ENCODE measurements at places on chromosomes 6 and 20. TPM values are rescaled to one million over a fixed set of nuclear protein-coding genes. Genes with fewer than 3 reads are reported as not detected.
A peak's percentile ranks its signal among the peaks of the same experiment; 100 is the strongest.

- no peaks in the 10 kb centered on the region for H3K27me3 ChIP-seq
- no peak for DNase-seq
- no peak overlapping the region for H3K27ac ChIP-seq
- H3K36me3 ChIP-seq: no peaks in the 10 kb centered on the region
- no peak overlapping the region for H3K4me3 ChIP-seq
These were observed 74.4 kb downstream of the ARHGAP18 start for GRCh38 chr6:129635396-129636130.

DNA sequence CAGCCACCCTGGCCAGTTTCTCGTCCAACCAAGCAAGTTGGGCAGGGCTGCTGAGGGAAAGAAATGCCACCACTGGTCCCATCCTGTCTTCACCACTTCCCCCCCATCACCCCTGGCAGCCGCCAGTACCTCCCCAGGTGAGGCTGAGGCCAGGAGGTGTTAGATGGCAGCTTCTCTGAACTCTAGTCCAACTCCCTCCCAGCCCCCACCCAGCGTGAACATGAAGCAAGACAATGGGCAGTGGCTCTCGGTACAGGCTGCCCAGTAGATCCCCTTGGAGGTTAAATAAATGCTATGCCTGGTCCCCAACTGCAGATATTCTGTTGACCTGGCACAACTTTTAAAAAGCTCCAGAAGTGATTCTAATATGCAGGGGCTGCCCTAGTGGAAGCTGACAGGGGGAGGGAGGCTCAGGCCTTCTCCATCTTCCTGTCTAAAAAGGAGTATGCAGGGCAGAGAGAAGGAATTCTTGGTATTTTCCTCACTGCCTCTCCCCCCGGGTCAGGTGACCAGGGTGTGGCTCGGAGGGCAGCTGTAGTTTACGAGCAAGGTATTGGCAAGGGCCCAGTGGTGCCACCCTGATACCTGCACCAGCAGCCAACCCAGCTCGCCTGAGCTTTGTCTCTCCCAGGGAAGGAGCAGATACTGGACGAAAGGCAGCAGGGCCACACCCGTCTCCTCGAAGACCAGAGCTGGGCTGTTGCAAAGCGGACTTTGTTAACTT lies 25.7 kb downstream of the KCNK5 start:
- H3K27me3 ChIP-seq: no peaks in the 10 kb centered on the region
- H3K36me3 ChIP-seq: no peaks in the 10 kb centered on the region
- no peaks in the 10 kb centered on the region for H3K4me1 ChIP-seq
- no peak overlapping the region for H3K27ac ChIP-seq
- no peak for DNase-seq
- H3K4me3 ChIP-seq: no peak overlapping the region

DNA sequence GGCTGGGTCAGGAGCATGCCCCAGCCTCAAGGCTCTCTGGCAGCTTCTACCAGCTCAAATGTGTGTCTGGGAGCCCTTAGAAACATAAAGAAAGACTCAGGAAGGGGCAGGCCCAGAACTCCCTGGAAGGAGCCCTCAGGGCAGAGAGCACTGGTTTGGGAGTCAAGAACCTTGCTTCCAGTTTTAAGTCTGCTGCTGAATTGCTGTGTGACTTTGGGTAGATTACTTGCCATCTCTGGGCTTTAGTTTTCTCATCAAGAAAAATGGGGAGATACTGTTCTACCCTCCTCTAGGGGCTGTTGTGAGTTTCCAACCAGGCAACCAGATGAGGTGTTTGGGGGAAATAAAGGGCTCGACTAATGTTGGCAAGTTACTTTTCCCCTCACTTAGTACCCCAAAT lies 8.8 kb downstream of the GDAP1L1 start:
- H3K4me1 ChIP-seq: no peaks in the 10 kb centered on the region
- H3K36me3 ChIP-seq: no peaks in the 10 kb centered on the region
- no peak overlapping the region for H3K4me3 ChIP-seq
- no peaks in the 10 kb centered on the region for H3K27me3 ChIP-seq
- H3K27ac ChIP-seq: no peak overlapping the region
- no peak for DNase-seq

- H3K27me3 ChIP-seq: no peaks in the 10 kb centered on the region
- no peak for DNase-seq
- H3K36me3 ChIP-seq: no peaks in the 10 kb centered on the region
- no peak overlapping the region for H3K4me3 ChIP-seq
- H3K4me1 ChIP-seq: peaks cover 28% of the 10 kb centered on the region
These were observed 91.5 kb downstream of the RIN2 start for GRCh38 chr20:19849341-19850197.

GRCh38 chr20:48597521-48598302 lies 230.1 kb downstream of the PREX1 start:
- DNase-seq: no peak
- no peaks in the 10 kb centered on the region for H3K27me3 ChIP-seq
- no peaks in the 10 kb centered on the region for H3K4me1 ChIP-seq
- no peaks in the 10 kb centered on the region for H3K36me3 ChIP-seq

DNA sequence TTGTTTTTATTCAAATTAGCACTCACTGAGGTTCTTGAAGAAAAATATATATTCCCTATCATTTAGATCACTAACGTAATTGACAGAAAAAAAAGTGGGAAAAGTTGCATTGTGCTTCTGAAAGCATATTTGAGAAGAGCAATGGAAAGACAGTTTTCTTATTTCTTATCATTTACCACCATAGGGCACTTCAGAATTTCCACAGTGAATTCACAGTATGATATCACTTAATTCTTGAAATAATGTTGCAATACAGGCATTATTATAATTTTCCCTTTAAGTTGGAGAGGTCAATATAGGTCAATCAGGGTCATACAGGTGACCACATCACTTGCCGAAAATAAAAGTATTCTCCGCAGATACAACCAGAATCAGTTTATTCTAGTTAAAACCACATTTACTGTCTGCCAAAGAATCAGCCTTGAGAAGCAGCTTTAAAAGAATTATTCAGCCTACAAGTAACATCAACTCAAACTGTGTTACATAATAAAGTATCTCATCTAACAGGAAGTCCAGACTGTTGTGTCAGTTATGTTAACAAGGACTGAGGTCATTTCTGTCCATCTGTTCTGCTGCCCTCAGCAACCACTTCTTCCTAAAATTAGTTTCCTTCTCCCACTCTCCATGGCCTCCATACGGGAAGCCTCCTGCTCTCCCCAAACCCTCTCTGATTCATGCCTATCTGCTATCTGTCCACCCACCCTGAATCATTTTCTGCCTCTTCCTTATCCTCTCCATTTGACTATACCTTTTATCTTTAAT lies 121.2 kb downstream of the SIM1 start:
- H3K4me3 ChIP-seq: no peak overlapping the region
- H3K36me3 ChIP-seq: no peaks in the 10 kb centered on the region
- H3K27me3 ChIP-seq: no peaks in the 10 kb centered on the region
- no peak overlapping the region for H3K27ac ChIP-seq
- no peak for DNase-seq
- no peaks in the 10 kb centered on the region for H3K4me1 ChIP-seq

GRCh38 chr20:43658723-43659419 lies 8.0 kb upstream of the MYBL2 start:
- H3K27me3 ChIP-seq: no peaks in the 10 kb centered on the region
- no peak overlapping the region for H3K4me3 ChIP-seq
- no peaks in the 10 kb centered on the region for H3K4me1 ChIP-seq
- no peaks in the 10 kb centered on the region for H3K36me3 ChIP-seq
- no peak for DNase-seq

- DNase-seq: no peak
- H3K4me1 ChIP-seq: peaks cover 5% of the 10 kb centered on the region
- no peak overlapping the region for H3K4me3 ChIP-seq
- no peaks in the 10 kb centered on the region for H3K27me3 ChIP-seq
These were observed 392.5 kb upstream of the SASH1 start for GRCh38 chr6:147949981-147950622.

DNA sequence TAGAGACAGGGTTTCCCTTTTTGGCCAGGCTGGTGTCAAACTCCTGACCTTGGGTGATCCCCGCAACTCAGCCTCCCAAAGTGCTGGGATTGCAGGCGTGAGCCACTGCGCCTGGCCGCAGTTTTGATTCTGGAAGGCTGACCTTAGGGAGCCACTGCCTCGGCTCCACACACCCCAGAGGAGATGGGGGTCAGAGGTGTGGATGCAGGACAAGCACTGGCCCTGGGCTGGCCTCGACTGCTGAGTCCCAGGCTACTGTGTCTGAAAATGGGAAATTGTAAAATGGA lies 1.5 kb downstream of the ZBP1 start:
- no peak for DNase-seq
- no peaks in the 10 kb centered on the region for H3K36me3 ChIP-seq
- H3K27me3 ChIP-seq: no peaks in the 10 kb centered on the region
- no peak overlapping the region for H3K4me3 ChIP-seq
- no peak overlapping the region for H3K27ac ChIP-seq
- H3K4me1 ChIP-seq: no peaks in the 10 kb centered on the region

DNA sequence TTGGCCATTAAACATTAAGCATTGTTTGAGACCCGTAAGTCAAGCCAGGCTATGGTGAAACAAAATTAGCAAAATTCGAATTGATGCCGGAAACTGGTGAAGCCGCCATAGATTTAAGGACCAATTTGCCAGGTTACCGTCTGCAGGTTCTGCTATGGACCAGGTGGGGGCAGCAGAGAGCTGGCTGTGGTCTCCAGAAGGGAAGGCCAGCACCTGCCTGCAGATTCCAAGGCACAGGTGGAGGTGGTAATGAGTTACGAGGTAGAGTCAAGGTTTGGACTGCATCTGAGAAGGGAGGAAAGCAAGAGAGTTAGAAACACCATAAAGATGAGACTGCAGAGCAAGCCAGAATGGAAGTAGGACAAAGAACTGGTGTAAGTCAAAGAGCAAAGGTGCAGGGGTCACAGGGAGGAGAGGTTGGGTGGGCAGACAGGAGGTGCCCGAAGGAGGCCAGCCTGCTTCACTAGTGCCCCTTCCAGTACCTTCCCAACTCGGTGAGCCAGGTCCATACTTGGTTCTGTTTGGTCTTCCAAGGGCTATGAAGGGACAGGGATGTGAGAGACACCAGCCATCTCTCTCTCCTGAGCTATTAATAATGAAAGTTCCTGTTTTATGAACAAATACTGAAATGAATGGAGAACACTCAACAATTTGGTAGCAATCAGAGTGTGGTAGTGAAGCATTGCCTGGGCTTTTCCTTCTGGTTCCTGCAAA lies 131.6 kb upstream of the ESR1 start:
- H3K4me1 ChIP-seq: no peaks in the 10 kb centered on the region
- H3K4me3 ChIP-seq: no peak overlapping the region
- H3K27ac ChIP-seq: no peak overlapping the region
- no peaks in the 10 kb centered on the region for H3K36me3 ChIP-seq
- no peaks in the 10 kb centered on the region for H3K27me3 ChIP-seq
- DNase-seq: no peak

DNA sequence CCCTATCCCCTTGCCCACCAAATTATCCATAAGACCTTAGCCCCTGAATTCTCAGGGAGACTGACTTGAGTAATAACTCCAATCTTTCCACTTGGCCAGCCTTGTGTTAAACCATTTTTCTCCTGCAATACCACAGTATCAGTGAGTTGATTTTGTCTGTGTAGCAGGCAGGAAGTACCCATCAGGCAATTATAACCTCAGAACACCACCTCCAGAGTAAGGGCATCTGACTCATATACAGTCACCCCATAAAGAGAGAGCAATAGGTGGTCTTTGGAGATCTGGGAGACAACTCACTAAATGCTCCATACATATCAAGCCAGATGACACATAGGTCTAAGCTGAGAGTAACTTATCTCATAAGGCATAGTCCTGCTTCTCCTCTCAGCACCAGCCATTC lies 83.7 kb downstream of the FILIP1 start:
- H3K4me1 ChIP-seq: peaks cover 62% of the 10 kb centered on the region
- H3K4me3 ChIP-seq: no peak overlapping the region
- no peak for DNase-seq
- no peaks in the 10 kb centered on the region for H3K36me3 ChIP-seq
- no peaks in the 10 kb centered on the region for H3K27me3 ChIP-seq

DNA sequence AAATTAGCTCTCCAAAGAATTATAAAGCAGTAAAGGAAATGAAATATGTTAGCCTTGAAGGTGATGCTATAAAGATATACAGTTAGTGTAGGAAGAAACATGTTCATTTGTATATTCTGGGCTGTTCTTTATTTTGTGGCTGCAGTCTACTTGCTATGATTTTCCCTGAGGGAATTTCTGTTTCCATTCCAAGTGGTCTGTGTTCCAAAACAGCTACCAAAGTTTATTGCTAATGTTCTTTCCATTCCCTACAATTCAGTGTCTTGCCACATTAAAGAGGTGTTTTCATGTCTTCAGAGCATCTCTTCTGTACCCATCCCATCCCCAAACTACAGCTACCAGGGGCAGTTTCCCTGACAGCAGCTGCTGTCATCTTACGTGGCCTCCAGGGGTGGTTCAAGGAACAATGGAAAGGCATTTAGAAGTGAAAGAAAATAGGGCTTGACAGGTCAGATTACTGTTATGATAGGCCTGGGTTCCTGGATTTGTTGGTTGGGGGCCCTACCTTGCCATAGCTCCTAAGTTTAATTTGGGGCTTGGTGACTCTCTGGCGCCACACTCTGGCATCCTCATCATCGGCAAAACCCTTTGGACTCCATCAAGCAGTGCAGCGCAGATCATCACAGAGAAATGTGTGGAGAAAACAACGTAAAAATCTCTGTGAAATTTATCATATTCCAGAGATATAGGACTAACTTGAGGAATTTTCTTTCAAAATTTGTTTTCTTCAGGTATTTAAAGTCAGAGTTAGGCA lies 33.8 kb upstream of the AIG1 start:
- no peaks in the 10 kb centered on the region for H3K27me3 ChIP-seq
- DNase-seq: peak; percentile 37
- H3K4me3 ChIP-seq: no peak overlapping the region
- no peaks in the 10 kb centered on the region for H3K4me1 ChIP-seq

- DNase-seq: no peak
- H3K27ac ChIP-seq: peak overlapping the region; percentile 61
- H3K27me3 ChIP-seq: no peaks in the 10 kb centered on the region
- peaks cover 8% of the 10 kb centered on the region for H3K4me1 ChIP-seq
- no peaks in the 10 kb centered on the region for H3K36me3 ChIP-seq
These were observed 49.5 kb upstream of the CCN6 start for GRCh38 chr6:112004201-112005012.

Gene FERMT1
- 2.1 TPM for total RNA-seq

Gene MTO1
- total RNA-seq: 19.1 TPM

Gene TRIM15
- not detected for total RNA-seq

Gene FKBP1A
- total RNA-seq: 195 TPM

Gene SAMD10
- total RNA-seq: 4.8 TPM

Gene CASS4
- 3.5 TPM for total RNA-seq

All from heart left ventricle (tissue), 16 donors.